ENCODE measurements at places on chromosomes 13 and 19. TPM values are rescaled to one million over a fixed set of nuclear protein-coding genes. Genes with fewer than 3 reads are reported as not detected.

DNA sequence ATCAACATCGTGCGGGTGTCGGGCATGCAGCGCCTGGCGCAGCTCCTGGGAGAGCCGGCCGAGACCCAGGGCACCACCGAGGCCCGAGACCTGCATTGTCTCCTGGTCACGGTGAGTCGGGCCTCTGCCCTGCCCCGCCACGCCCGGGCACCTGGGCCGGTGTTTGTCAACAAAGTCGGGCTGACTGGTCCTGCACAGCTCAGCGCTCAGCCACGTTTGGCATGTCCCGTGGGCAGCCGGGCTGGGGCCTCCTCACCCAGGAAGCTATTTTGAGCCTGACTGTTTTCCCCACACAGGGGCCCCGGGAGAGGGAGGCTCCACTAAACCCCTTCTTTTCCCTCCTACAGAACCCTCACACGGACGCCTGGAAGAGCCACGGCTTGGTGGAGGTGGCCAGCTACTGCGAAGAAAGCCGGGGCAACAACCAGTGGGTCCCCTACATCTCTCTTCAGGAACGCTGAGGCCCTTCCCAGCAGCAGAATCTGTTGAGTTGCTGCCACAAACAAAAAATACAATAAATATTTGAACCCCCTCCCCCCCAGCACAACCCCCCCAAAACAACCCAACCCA lies 1.3 kb downstream of the GADD45B start:
- DNase-seq = no peak

DNA sequence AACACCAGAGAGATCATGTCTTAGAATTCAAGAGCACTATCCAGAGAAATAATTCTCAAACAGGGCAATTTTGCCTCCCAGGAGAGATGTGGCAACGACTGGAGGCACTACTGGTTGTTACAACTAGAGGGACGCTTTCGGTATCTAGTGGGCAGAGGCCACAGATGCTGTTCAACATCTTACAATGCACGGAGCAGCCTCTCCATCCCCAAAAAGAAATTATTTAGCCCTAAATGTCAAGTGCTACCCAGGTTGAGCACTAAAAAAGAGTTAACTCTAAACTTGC lies 78.6 kb downstream of the ABCC4 start:
- DNase-seq = no peak

CEACAM3 gene
- not detected for total RNA-seq

ZNF229 gene
- total RNA-seq = 4.2 TPM

GRCh38 chr13:110187641-110188161 lies 119.3 kb downstream of the COL4A1 start:
- DNase-seq = peak; percentile 62

DNA sequence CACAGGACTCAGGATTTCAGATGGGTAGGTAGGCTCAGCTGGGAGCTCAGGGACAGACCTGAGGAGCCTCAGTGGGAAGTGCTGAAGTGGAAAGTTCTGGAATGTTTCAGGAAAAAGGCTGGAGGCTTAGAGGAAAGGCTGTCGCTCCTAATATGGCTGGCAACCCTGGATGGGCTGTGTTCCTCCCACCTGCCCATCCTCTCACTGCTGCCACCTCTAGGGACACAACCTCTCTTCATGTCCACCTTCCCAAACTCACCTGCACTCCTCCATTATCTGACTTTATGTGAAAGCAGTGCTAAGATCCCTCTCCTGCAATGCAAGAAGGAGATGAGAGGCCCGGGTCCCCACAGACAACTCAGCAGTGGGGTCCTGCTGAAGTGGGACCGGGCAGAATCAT lies 5.8 kb upstream of the CEACAM21 start:
- no peak for DNase-seq

- no peak for DNase-seq
These were observed 2.8 kb downstream of the ZNF20 start for GRCh38 chr19:12137221-12137940.

ANGPTL8 gene
- total RNA-seq = not detected

SHISA2 gene
- 0.36 TPM for total RNA-seq

DNA sequence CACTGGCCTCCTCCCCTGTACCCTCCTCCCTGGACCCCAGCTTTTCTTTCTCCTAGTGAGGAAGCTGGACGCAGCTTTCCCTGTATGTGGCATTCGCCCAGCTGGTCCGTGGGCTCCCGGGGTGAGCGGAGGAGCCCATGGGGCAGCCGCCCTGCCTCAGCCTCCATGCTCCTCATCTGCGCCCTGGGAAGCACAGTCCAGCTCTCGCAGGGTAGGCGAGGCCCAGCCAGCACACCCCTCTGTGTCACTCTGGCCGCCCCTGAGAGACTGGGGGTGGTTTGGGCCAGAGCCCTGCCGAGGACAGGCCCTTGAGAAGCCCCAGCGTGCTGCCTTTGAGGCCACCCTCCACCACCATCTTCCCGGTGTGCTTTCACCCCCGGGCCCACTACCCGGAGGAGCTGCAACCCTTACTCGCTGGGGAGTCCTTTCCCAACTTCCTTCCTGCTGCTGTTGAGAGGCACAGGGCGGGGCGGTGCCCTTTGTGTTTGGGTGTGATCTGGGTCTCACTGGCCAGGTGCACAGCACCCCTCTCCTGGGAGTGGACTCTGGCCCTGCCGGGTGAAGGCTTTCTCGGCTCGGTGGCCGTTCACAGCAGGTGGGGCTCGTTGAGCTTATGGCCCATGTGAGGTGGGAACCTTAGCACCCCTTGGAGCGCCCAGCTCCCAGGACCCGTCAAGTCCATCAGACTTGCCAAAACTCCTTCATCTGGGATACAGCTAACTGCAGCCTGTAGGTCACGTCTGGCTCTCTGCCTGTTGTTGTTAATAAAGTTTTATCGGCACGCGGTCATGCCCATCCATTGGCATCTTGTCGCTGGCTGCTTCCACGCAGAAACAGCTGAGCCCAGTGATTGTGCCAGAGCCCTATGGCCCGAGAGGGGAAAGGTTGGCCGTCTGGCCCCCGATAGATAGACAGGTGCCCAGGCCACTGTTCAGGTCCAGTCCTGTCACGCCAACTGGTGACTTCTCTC lies 3.2 kb downstream of the NCLN start:
- DNase-seq = no peak

DNA sequence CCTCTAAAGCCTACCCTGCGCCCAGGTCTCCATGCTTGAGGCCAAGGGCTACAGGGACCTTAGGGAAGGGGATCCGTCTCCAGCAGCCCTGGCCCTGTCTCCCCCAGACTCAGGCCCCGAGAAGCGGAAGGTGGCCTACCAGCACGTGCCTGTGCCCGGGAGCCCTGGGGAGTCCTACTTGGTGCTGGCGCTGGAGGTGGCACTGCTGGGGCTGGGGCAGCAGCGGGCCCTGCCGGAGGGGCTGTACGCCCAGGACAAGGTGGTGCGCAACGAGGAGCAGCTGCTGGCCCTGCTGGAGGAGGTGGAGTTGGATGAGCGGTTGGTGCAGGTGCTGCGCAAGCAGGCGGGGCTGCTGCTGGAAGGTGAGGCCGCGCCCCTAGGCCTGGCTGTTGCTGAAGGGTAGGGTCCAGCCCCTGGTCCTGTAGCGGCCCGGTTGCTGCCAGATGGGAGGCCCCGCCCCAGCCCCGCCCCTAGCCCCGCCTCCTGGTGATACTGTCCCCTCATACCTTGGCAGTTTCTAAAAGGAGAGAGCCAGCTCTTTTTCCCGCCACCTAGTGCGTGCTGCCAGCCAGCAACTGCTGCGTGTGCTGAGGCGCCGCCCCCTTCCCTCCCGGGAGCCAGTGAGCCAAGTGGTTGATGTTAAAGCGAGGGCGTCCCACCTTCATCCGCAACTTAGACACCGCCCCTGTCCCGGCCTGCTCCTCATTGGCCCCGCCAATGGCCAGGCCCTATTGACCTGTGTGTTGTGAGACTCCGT lies 22.6 kb downstream of the ZSWIM4 start:
- DNase-seq = no peak

OVOL3 gene
- total RNA-seq = not detected

DNA sequence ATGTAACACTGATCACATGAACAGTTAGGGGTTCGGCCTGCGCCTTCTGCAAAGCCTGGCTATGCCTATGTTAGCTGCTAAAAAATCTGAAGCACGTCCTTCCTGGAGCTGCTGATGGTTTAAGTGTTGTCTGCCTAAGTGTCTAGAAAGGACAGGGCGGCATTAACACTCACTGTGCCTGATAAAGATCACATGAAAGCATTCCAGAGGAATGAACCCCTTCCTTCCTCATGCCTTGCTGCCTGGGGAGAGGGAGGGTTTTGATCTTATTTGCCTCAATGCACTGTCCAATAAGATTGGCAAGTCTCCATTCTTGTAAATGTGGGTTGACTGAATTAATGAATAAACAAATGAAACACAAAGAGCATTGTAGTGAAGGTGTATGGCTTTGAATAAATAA lies 5.2 kb downstream of the DOCK9 start:
- DNase-seq = no peak

DNA sequence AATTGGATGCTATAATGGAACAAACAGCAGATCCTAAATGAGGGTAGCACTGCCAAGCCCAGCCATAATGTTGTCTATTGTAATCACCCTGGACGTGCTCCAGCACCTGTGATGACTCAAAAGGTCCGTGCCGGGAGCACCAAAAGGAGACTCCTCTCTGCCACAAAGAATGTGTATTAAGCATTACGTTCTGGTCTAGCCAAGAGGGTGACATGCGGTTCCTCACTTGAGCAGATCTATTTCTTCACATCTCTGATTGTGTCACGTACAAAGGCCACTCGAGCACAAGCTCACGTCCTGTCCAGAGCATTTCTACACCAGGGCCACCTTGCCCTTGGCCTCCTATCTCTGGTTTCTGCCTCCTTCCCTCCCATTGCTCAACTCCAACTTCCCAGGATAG lies 219.9 kb upstream of the IRS2 start:
- DNase-seq = no peak

DENND1C gene
- total RNA-seq = 2.0 TPM

- no peak for DNase-seq
These were observed 286.5 kb downstream of the PCDH17 start for GRCh38 chr13:57918086-57918485.

GRCh38 chr13:109275852-109276251 lies 510.5 kb downstream of the IRS2 start:
- DNase-seq = no peak

GRCh38 chr19:47428177-47428894 lies 9.0 kb upstream of the MEIS3 start:
- peak; percentile 96 for DNase-seq

GRCh38 chr13:27005976-27006518 lies 165.6 kb downstream of the USP12 start:
- peak; percentile 58 for DNase-seq

ALOX5AP gene
- total RNA-seq = 23.9 TPM

PSG11 gene
- not detected for total RNA-seq

DNA sequence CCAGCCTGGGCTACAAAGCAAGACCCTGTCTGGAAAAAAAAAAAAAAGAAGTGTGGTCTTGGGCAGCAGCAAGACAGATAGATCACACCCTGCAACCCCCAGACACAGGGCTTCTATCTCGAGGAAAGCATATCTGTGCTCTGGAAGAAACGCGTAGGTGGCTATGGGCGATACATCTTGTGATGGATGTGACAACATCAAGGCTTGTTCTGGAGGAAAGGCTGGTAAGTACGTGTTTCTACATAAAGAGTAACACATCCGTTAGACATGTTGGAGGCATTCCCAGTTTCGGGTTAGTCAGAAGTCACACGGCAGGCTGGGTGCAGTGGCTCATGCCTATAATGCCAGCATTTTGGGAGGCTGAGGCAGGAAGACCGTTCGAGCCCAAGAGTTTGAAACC lies 6.6 kb upstream of the DHDH start:
- peak; percentile 82 for DNase-seq

GRCh38 chr13:34207872-34208271 lies 389.9 kb downstream of the RFC3 start:
- no peak for DNase-seq

EBPL gene
- total RNA-seq = 62.9 TPM

DNA sequence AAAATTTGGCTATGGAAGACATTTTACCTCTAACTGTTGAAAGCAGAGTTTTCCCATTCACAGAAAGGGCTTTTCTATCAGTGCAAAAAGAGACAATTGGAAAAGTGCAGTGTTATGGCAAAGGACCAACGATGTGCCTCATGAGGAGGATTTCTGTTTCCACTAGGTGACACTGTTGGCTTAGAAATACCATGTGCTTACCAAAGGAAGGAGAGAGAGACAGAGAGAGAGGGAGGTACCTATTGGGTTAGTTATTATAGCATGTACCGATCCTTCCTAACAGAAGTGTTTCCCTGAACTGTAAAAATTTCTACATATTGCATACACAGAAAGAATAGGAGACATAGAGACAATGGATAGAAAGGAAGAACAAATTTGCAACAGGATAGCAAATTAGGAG lies 23.9 kb upstream of the PSG4 start:
- no peak for DNase-seq

DNA sequence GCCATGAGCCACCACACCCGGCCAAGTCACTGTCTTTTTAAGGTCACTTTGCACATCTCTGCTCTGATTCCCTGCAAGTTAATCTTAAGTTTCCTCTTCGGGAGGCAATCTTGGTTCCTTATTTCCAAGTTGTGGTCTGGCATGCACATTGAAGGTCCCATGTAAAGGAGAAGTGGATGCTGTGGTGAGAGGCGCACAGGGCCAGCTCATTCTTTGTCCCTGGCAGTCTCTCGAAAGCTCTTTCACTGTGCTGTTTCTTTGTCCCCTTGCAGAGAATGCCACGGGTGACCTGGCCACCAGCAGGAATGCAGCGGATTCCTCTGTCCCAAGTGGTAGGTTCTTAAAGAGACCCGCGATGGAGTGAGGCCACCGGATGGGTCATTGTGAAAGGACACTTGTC lies 16.4 kb upstream of the C19orf33 start:
- no peak for DNase-seq

- no peak for DNase-seq
These were observed 169.8 kb downstream of the SPRY2 start for GRCh38 chr13:80171096-80171495.

- DNase-seq = no peak
These were observed 13.4 kb downstream of the RUBCNL start for GRCh38 chr13:46373623-46374022.

DNA sequence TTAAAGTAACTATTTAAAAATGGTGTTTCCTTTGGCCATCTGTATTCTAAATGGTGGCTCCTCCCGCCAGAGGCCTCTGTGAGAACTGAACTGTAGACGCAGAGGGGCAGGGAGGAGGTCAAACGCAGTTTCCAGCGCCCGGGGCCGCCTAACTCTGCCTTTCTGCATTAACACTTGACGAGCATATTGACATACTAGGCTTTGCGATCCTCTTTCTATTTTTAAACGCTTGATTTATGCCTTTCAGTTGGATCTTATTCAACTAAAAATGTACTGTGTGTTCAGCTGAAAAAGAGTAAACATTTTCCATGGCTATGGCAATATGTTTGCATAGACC lies 74.7 kb downstream of the SPACA7 start:
- DNase-seq = no peak

DNA sequence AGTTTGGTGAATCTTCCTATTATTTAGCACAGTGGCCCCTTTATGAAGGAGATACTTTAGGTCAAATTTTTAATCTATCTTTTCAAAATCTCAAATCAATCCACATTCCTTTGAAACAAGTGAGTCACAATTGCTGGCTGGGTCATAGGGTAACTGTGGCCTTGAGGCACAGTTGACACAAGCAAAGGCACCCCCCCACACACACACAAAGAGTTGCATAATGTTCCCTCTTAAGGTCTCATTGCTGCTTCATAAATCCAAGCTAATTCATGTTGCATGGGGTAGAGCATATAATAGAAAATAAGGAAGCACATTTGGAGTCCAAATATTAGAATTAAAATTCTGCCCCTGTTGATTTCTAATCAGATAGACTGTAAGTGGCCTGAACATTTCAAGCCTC lies 171.5 kb downstream of the DLEU7 start:
- DNase-seq = no peak

All from sigmoid colon (tissue), 7 donors.